ENCODE measurements at places on chromosomes 7 and 10.

GRCh38 chr7:2810682-2811415, 33.3 kb downstream of the GNA12 start:
- H3K27me3 ChIP-seq: no peaks in the 10 kb centered on the region
- no peak overlapping the region for H3K27ac ChIP-seq
- H3K36me3 ChIP-seq: no peaks in the 10 kb centered on the region
- DNase-seq: no peak
- peaks cover 25% of the 10 kb centered on the region for H3K4me1 ChIP-seq

- peak; percentile 15 for DNase-seq
- H3K4me3 ChIP-seq: peak within 1 kb of the TSS; percentile 85
- peaks cover 7% of the 10 kb centered on the region for H3K4me1 ChIP-seq
- H3K36me3 ChIP-seq: peaks cover 5% of the 10 kb centered on the region
- H3K27ac ChIP-seq: peak within 1 kb of the TSS; percentile 40
- no peaks in the 10 kb centered on the region for H3K27me3 ChIP-seq
Observed at GRCh38 chr10:43606323-43607198, at the start of gene ZNF485. TSS of gene ZNF485 (plus strand) at chr10:43606438. CDS start at chr10:43607051, 613 bp downstream.

DNA sequence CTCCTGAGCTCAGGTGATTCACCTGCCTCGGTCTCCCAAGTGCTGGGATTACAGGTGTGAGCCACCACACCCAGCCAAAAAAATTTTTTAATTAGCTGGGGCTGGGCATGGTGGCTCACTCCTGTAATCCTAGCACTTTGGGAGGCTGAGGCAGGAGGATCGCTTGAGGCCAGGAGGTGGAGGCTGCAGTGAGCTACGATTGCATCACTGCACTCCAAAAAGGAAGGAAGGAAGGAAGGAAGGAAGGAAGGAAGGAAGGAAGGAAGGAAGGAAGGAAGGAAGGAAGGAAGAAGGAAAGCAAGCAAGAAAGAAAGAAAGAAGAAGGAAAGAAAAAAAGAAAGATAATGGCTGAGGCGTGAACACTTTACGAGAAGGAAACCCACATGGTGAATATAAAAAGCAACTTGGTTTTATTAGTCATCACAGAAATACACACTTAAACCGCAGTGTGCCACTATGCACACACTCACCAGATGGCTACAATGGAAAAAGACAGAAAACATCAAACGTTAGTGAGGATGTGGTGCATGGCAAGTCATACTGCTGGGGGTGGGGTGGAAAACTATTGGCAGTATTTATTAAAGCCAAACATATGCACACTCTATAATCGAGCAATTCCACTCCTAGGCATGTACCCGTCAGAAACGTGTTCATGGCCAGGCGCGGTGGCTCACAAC, 4.4 kb upstream of the CCL26 start:
- no peaks in the 10 kb centered on the region for H3K27me3 ChIP-seq
- H3K27ac ChIP-seq: no peak overlapping the region
- no peaks in the 10 kb centered on the region for H3K36me3 ChIP-seq
- DNase-seq: no peak
- H3K4me1 ChIP-seq: no peaks in the 10 kb centered on the region
- H3K4me3 ChIP-seq: no peak overlapping the region

GRCh38 chr7:32259931-32260596, 189.9 kb upstream of the PDE1C start:
- H3K36me3 ChIP-seq: no peaks in the 10 kb centered on the region
- H3K4me3 ChIP-seq: no peak overlapping the region
- no peaks in the 10 kb centered on the region for H3K27me3 ChIP-seq
- H3K27ac ChIP-seq: no peak overlapping the region

DNA sequence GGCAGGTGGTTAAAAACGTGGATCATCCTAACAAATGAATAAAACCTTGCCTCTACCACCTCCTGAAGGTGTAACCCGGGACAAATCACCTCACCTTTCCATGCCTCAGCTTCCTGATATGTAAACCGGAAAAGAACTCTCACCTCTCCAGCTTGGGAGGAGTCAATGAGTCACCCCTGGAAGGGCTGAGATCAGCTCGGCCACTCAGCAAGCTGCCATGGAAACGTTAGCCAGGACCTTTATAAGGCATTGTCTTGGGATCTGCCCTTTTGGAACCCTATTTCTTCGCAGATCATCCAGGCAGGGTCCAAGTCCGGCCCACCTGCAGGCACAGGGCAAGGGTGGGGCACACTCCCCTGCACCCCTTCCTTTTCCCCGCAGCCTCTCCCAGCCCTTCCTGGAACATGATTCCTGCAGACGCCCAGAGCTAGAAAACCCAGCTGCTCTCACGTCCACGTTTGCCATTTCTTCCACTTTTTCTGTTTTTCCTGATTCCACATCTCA, 81.6 kb upstream of the PFKP start:
- H3K4me3 ChIP-seq: no peak overlapping the region
- H3K4me1 ChIP-seq: no peaks in the 10 kb centered on the region
- H3K36me3 ChIP-seq: no peaks in the 10 kb centered on the region
- no peak overlapping the region for H3K27ac ChIP-seq
- DNase-seq: no peak

DNA sequence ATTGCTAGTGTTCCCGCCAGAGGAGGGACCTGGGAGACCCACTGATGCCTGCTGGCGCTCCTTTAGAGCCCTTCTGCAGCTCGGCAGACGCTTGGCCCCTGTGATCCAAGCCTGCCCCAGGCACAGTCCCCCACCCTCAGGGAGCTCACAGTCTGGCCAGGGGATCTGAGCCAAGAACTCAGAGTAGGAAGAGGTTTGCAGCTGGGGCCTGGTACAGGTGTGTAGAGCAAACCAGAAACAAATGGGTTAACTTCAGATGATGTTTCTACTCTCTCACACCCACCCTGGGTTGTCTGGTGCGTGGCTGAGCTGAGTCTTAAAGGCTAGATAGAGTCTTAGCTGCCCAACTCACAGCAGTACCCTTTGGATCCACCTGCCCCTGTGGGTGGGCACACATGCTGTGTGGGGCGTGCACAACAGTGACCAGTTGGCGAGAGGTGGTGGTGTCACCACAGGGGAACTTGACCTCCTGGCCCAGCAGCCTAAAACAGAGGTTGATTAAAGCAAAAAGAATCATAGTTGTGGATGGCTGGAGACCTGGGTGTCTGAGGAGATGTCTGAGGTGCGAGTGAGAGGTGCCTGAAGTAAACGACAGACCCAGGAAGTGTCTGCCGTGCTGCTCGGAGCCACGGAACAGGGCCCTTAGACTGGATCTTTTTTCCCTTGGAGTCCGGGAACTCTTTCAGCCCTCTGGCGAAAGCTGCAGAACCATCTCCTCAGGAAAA, 31.2 kb upstream of the SRGN start:
- H3K27me3 ChIP-seq: no peaks in the 10 kb centered on the region
- H3K4me3 ChIP-seq: no peak overlapping the region
- no peaks in the 10 kb centered on the region for H3K36me3 ChIP-seq

GRCh38 chr10:34584164-34584563, 230.9 kb downstream of the PARD3 start:
- DNase-seq: no peak
- H3K4me3 ChIP-seq: no peak overlapping the region
- peaks cover 10% of the 10 kb centered on the region for H3K4me1 ChIP-seq
- H3K27ac ChIP-seq: no peak overlapping the region
- no peaks in the 10 kb centered on the region for H3K27me3 ChIP-seq

DNA sequence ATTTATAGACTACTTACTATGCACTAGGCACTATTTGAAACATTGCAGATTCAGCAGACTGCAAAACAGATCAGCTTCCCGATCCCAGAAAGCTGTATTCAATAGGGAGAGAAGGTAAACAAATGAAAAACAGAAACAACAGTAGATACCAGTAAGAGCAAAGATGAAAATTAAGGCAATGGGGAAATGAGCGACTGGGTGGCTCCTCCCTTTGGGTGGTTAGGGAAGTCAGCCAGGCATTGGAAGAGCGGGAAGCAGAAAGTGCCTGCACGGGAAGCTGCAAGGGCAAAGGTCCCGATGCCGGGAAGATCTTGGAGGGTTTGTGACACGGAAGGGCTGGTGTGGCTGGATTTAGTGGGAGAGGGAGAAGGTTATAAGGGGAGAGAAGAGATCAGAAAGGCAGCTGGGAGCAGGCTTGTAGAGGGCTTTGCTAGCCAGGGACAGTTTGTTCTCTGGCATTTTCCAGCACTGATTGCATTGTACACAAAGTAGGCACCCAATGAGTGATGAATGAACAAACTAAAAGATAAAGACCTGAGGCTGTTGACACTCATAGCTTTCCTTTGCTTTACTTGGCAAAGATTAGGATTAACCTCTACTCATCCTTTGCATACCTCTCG, 67.8 kb downstream of the NAMPT start:
- DNase-seq: peak; percentile 22
- no peaks in the 10 kb centered on the region for H3K27me3 ChIP-seq
- H3K27ac ChIP-seq: peak overlapping the region; percentile 85
- no peaks in the 10 kb centered on the region for H3K36me3 ChIP-seq
- H3K4me1 ChIP-seq: peaks cover 7% of the 10 kb centered on the region
- peak overlapping the region; percentile 41 for H3K4me3 ChIP-seq

DNA sequence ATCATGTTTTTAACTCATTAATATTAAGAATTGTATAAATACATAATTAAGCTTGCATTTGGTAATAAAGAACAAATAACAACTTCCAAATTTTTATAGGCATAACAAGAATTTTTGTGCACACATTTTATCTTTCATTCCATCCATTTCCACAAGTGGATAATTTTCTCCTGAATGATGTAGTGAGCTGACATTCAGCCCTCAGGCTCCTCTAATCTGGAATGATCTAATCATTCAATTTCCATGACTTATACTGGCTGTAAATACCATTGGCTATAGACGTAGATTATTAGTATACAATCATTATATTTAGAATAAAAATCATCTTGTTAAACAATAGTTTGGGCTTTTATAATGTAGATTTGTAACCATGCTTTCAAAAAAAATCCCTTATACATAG, 287.2 kb upstream of the GHITM start:
- no peak for DNase-seq
- no peaks in the 10 kb centered on the region for H3K36me3 ChIP-seq
- H3K4me3 ChIP-seq: no peak overlapping the region
- H3K27me3 ChIP-seq: no peaks in the 10 kb centered on the region
- H3K27ac ChIP-seq: no peak overlapping the region
- H3K4me1 ChIP-seq: no peaks in the 10 kb centered on the region

GRCh38 chr7:2019711-2020511, 212.8 kb downstream of the MAD1L1 start:
- peak overlapping the region; percentile 70 for H3K27ac ChIP-seq
- H3K4me1 ChIP-seq: peaks cover 6% of the 10 kb centered on the region
- peak overlapping the region; percentile 62 for H3K4me3 ChIP-seq
- DNase-seq: peak; percentile 16
- H3K27me3 ChIP-seq: no peaks in the 10 kb centered on the region

GRCh38 chr10:125003901-125004467, 62.1 kb downstream of the ZRANB1 start:
- peaks cover 70% of the 10 kb centered on the region for H3K4me1 ChIP-seq
- H3K27me3 ChIP-seq: no peaks in the 10 kb centered on the region
- no peak for DNase-seq
- no peak overlapping the region for H3K4me3 ChIP-seq
- H3K27ac ChIP-seq: no peak overlapping the region
- peaks cover 6% of the 10 kb centered on the region for H3K36me3 ChIP-seq

GRCh38 chr7:88200789-88201188, 19.0 kb downstream of the SRI start:
- no peaks in the 10 kb centered on the region for H3K27me3 ChIP-seq
- no peaks in the 10 kb centered on the region for H3K4me1 ChIP-seq
- no peak overlapping the region for H3K27ac ChIP-seq
- H3K4me3 ChIP-seq: no peak overlapping the region

DNA sequence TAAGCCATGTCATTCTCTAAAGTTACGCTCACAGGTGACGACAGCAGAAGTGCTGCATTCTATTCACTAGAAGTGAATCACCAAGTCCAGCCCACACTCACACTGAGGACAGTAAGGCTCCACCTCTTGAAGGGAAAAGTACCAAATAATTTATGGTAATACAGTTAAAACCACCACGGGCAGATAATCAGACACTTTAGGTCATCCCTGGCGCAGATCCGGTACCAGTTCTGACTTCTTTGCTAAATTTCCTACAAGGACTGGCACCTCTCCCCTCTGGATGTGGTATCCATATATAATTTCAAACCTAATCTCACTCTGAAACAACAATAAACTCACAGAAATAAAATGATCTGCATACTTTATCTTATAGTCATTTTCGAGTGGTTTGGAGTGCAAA, 954.7 kb upstream of the GHITM start:
- no peaks in the 10 kb centered on the region for H3K27me3 ChIP-seq
- no peak overlapping the region for H3K4me3 ChIP-seq
- H3K27ac ChIP-seq: no peak overlapping the region
- H3K4me1 ChIP-seq: no peaks in the 10 kb centered on the region
- no peak for DNase-seq
- H3K36me3 ChIP-seq: no peaks in the 10 kb centered on the region

GRCh38 chr10:76088980-76089379, 657.6 kb downstream of the LRMDA start:
- H3K27me3 ChIP-seq: no peaks in the 10 kb centered on the region
- H3K27ac ChIP-seq: no peak overlapping the region
- no peak for DNase-seq
- H3K36me3 ChIP-seq: no peaks in the 10 kb centered on the region

GRCh38 chr7:5703572-5704533, 77.6 kb downstream of the RNF216 start:
- H3K4me3 ChIP-seq: peak overlapping the region; percentile 11
- peak overlapping the region; percentile 68 for H3K27ac ChIP-seq
- H3K4me1 ChIP-seq: peaks cover 17% of the 10 kb centered on the region
- peaks cover 5% of the 10 kb centered on the region for H3K36me3 ChIP-seq
- no peak for DNase-seq

All from thoracic aorta (tissue), 2 donors.